GM03348 (cell line): ENCODE measurements at places on chromosomes 13 and 19.

DNA sequence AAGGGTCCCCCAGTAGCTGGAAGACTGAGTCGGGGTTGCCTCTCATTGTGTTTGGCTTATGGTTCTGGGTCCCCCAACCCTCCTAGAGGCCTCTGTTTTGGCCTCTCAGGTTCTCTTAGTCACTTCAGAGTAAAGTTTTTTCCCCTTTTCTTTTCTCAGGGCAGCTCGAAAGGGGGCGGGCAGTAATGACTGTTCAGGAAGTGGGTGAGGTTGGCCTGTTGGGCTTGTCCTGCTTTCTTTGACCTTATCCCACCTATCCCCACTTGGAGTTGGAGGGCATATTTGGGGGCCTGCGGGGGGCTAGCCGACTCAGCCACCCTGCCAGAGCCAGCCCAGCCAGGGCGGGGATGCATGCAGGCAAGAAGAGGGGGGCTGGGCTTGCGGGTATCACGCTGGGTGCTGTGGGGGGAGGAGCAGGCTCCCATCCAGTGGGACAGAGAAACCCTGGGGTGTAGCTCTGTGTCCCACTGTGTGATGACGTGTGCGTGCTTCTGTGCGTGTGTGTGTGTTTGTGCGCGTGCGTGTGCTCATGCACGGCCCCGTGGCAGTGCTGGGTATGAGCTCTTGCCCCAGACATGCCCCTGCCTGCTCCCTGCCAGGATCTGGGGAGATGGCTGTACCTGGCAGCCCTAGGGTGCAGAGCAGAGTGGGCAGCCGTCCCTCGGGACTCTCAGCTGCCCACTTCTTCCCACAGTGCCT, 1.4 kb downstream of the CIC start:
- DNase-seq = peak; percentile 79

DNA sequence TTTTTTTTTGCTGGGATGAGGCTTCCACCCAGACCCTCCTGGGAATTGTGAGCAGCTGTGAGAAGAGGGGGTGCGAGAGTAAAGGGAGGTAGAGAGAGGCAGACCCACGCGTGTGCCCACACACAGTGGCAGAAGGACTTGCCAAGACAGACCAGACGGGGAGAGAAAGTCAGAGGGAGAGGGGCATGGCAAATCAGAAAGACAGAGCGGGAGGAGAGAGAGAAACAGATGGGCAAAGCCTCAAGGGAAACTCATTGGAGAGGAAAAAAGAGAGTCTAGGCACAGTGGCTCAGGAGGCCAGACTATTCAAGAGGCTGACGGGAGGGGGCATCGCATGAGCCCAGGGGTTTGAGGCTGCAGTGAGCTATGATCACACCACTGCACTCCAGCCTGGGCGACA, 17.0 kb downstream of the CATSPERG start:
- DNase-seq = no peak

DNA sequence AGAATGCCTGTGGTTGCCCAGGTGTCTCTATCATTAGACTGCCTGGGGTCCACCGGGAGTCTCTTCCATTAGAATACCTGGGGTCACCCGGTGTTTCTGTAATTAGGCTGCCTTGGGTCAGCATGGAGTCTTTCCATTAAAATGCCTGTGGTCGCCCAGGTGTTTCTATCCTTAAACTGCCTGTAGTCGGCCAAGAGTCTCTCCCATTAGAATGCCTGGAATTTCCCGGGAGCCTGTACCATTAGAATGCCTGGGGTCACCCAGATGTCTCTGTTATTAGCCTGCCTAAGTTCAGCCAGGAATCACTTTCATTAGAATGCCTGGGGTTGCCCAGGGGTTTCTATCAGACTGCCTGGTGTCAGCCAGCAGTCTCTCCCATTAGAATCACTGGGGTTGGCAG, 1492.8 kb downstream of the UQCRFS1 start:
- no peak for DNase-seq

- DNase-seq = peak; percentile 96
These were observed 5.7 kb downstream of the REX1BD start for GRCh38 chr19:18594096-18594823.

GRCh38 chr13:100298691-100299090, 209.8 kb downstream of the PCCA start:
- no peak for DNase-seq

DNA sequence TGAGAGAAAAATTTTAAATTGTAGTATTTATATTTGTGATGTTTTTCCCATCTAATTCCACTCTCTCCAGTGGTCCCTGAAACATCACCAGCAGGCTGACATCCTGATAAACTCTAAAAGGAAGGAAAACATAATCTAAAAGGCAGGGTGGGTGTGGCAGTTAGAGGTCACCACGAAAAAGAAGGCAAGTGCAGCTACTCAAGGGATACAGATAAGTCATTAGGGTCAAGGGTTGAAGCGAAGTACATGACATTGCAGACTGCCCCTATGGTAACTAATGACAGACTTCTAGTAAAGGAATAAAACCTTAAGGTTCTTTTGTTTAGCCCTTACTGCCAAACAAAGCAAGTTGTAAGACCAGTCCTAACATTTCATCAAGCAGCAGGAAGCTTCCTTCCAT, 6.0 kb upstream of the NEK3 start:
- no peak for DNase-seq

DNA sequence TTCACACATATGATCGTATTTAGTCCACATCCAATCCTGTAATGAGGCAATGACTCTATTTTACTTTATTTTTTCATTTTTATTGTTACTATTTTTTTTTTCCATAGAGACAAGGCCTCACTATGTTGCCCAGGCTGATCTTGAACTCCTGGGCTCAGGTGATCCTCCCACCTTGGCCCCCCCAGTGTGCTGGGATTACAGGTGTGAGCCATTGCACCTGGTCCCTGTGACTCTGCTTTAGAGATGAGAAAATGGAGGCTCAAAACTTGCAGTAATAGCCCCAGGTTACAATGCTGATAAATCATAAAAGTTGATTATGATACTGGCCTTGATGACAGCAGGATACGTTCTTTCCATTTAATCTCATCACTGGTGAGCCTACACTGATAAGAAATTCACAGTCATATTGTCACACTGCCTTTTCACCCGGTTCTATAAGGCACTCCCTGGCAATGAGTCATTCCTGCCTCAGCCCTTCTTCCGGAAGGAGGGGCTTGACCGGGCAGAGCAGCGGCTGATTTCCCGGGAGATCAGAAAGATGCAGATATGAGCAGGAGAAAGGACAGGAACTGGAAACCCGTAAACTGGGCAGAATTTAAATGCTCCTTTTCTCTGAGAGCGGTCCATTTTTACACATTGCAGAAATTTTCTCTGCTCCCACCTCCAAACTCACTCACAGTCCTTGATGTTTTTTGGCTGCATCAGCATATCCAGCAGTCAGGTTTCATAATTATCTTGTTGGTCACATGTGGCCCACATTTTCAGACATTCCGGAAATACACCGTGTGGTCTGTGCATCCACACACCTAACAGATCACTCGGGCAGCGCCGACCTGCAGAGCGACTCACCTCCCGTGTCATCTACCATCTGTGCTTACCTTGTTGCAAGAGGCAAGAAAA, 616.4 kb downstream of the EFNB2 start:
- no peak for DNase-seq

GRCh38 chr13:76889254-76889653, 3.0 kb upstream of the KCTD12 start:
- no peak for DNase-seq

DNA sequence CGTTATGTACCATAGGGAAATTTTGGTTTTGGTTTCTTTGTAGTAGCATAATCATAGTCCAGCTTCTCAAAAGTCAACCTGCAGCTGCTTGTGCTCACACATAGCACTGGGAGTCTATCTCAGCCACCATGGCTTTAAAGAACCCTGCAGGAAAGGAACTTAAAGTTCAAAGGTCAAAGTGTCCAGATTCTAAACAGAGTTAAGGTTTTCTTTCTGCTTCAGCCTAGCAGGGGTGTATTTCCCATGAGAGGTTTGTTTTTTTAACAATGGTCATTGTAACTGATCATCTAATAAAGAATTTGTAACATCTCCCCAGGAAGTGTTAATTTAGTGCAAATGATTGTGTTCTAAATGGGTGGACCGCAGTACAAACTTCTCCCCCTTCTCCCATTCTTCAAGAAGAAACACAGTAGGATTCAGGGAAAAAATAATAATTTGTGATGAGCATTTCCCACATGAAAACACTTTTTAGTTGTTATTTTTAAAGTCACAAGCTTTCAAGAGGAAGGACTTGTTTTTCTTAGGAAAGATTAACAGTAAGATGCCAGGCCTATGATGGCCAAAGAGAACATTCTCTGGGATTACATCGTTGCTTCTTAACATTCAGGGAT, 168.0 kb downstream of the EFNB2 start:
- no peak for DNase-seq

GRCh38 chr13:80161219-80161618, 179.7 kb downstream of the SPRY2 start:
- DNase-seq = no peak

DNA sequence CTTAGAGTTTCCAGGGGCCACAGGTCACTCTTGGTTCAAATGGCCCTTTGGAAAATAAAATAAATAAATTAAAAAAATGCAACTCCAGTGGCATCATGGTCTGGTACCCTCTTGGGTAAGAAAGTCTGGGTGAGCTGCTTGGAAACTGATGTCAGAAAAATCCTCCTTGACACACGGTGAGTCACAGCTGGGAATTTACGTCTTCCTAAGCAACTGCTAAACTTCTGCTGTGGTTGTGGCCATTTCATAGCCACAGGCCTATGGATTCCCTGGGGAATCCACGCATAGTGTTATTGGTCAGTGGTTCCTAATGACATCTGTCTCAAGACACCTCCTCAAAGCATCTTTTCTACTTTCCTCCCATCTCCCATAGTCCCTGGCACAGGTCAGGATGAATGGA, 220.8 kb downstream of the COG6 start:
- peak; percentile 66 for DNase-seq

DNA sequence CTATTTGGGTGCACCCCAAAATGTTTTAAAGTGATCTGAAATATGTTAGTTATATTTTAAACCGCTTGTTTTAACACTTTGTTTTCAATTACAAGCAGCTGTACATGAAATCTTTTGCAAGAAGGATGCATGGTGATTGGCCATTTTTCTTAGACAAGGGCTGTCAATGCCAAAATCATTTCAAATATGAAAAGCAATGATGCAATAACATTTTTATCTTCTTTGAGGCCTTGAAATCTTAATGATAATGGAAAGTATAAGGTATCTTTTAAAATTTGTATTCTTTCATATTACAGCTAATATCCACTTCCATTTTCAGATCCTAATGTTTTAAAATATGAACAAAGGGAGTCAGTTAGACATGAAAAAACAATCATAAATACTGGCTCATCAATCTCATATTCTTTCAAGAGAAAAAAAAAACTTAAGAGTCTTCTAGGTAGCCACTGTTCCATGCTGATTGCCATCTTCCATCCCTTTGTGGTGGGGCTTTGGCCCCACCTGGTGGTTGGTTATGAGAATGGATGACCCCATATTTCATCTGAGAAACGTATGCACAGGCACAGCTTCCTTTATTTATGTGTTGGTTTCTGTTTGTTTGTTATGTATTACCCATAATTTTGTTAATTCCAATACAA, 330.3 kb upstream of the MIR17HG start:
- DNase-seq = peak; percentile 77

GRCh38 chr13:41710771-41711170, 250.1 kb downstream of the VWA8 start:
- DNase-seq = no peak

GRCh38 chr19:17579661-17580244, 24.3 kb downstream of the COLGALT1 start:
- peak; percentile 81 for DNase-seq

DNA sequence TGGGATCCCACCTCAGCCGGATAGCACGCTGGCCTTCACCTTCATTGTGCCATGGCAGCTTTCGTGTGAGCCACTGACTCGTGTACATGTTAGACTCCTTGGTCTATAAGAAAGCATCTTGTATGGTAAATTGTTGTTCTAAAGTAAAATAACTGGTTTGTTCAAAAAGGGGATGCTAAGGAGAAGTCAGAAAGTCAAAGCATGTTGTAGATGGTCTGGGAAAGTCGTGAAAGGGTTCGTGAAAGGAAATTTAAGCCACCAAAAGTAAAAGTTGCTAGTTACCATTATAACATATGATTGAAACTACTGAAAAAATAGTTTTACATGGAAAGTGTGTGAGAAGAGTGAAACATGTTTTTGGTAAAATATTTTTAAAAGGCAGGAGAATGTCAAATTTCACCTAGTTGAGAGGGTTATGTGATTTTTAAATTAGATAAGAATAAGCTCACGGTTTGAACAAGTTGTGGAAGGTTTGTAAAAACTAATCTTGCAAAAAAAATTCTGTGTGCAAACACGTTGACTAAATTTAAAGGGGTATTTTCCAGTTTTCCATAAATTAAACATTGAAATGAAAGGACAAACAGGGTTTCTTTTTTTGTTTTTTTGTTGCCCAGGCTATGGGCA, 23.4 kb downstream of the DPRX start:
- no peak for DNase-seq

DNA sequence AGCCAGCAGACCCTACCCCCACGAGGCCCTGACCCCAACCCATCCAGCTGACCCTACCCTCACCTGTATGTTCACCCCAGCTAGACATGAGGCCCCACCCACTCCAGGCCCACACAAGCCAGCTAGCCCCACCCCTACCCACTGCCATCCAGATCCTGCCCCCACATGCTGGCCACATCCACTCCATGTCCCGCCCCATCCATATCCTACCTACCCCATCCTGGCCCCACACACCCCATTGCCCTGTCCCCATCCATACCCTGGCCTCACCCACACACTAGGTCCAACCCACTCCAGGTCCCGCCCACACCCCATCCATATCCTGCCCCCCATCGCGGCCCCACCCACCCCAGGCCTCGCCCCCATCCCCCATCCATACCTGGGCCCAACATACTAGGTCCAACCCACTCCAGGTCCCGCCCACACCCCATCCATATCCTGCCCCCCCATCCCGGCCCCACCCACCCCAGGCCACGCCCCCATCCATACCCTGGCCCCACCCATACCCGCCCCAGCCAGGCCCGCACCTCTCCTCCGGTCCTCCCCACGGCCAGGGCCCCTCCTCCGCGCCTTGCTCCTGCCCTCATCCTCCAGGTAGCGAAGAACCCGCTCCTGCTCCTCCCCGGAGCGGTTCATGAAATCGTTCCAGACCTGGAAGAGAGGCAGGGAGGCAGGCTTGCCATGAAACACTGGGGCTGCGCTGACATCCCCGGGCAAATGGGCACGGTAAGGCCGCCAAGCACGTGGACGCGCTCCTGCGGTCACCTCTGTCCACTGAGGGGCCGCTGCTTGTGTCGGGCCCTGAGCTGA, 7.2 kb downstream of the RNU6-9 start:
- DNase-seq = peak; percentile 46

- peak; percentile 94 for DNase-seq
These were observed at the start of gene PKN1 for GRCh38 chr19:14432791-14433553. Gene PKN1, plus strand, starts transcription at chr19:14433306. Its CDS starts 216 bp downstream, at chr19:14433522.

GRCh38 chr19:16423891-16424290, 47.9 kb downstream of the EPS15L1 start:
- DNase-seq = no peak

- no peak for DNase-seq
These were observed 6.9 kb upstream of the GMIP start for GRCh38 chr19:19650331-19650730.
